ENCODE measurements at places on chromosomes 3 and 15. TPM values are rescaled to one million over a fixed set of nuclear protein-coding genes. Genes with fewer than 3 reads are reported as not detected.

- no peak for DNase-seq
Measured at GRCh38 chr15:26011916-26012315, 148.8 kb upstream of the ATP10A start.

GRCh38 chr3:170440344-170440743, 21.7 kb downstream of the CLDN11 start:
- DNase-seq, result no peak

DNA sequence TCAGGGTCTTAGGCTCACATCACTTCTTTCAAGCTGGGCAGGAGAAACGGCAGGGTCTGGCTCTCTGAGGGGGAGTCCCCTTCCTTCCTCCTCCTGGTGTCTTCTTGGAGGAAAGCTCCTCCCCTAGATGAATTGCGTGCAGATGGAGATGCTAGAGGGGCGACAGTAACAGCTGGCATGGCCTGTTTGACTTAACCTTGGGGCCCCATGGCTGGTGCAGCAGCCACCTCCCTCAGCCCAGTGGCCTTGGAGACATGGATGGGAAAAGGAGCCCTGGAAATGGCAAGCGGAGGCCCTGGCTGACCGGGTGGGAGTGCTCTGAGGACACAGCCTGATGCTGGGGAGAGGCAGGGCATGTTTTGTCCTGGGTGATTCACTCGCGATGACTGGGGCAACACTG, 20.2 kb downstream of the PAK6 start:
- no peak for DNase-seq

DNA sequence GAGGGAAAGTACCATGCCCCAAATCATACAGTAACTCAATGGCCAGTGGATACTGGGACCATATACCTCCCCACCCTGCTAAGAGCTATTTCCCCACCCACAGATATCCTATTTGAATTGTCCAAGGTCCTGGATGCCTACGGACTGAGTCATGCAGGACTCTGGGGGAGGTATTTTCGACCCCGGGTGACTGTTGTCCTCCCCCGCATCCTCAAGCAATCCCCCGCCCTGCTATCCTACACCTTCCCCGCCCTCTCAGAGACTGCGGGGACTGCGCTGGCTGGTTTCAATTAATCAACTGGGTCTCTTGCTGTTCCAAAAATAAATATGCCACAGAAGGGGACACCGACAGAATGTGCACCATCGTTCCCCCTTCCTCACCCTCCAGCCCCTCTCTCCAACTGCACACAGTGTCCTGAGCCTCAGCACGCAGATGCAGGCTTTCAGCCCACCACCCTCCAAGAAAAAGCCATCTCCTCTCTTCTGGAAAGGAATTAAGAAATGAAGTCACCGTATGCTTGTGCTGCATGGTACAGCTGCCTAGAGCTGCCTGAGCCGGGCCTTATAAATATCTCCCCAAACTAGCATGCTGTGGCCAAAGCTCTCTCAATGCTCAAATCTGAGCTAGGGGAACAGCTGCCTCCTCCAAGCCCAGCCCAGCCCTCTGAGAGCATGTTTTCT, 8.1 kb downstream of the CAV3 start:
- no peak for DNase-seq

GRCh38 chr3:153338487-153338886, 176.5 kb downstream of the RAP2B start:
- DNase-seq, result no peak

DNA sequence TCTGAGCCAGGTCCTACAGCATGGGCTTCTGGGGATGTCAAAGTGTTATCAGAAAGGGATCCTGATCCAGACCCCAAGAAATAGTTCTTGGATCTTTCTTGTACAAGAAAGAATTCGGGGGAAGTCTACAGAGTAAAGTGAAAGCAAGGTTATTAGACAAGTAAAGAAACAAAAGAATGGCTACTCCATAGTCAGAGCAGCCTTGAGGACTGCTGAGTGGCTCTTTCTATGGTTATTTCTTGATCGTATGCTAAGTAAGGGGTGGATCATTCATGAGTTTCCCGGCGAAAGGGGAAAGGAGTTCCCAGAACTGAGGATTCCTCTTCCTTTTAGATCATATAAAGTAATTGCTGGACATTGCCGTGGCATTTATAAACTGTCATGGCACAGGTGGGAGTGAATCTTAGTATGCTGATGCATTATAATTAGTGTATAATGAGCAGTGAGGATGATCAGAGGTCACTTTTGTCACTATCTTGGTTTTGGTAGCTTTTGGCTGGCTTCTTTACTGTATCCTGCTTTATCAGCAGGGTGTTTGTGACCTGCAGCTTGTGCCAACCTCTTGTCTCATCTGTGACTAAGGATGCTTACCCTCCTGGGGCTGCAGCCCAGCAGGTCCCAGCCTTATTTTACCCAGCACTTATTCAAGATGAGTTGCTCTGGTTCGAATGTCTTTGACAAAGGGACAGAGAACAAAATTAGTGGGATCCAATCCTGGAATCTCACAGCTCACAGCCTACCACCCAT, 41.0 kb downstream of the CRYGS start:
- DNase-seq, result no peak

DNA sequence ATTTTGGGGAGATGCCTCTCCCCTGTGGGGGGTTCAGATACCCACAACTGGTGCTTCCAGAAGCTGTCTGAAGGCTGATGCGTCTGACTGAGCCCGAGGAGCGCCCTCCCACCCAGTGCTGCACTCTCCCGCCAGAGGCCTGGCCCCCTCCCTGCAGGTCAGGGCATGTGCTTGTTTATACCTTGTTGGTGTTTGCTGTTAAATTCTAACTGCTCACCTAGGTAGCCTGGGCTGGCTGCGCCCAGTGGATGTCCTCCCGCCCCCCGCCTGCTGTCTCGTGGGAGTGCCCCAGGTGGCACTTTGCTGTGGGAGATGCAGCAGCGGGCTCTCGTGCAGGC, 12.9 kb downstream of the KLF13 start:
- DNase-seq, result no peak

DNA sequence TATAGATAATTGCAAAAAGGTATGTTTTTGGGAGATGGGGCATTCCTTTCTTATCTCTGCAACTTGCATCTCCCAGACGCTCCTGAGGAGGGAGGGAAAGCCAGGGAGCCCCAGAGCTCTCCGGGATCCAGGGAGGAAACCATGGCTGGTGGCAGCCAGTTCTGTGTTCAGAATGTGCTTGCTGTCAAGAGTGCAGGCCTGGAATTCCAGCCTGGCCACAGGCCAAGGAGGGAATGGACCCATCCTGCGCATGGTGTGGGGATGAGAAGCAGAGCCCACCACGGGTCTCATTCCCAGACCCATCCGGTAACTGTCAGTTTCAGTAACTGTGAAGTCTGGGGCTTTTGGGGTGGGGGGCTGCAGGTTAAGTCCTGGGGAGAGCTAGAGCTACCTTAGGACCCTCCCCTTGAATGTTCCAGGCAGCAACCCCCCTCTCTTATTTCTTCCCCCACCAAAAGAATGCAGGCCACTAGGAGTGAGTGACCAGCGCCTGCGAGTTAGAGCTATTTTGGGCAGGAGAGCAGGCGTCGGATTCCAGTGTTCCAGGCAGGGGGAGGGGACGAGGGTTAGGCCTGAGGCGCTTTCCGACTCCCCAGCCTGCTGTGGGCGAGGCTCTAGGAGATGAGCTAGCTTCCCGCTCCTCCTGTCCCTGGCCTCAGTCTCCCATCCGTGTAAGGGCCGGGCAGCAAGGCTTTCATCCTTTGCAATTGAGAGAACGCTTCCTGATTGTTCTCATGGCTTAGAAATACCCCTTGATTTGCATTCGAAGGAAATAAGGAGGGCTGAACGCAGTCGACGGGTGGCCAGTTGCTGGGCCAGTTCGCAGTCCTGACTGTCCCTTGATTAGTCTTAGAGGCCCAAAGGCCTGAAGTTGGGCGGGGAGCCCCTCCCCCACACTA, 781 bp upstream of the DAG1 start:
- peak; percentile 43 for DNase-seq

- DNase-seq, result no peak
Measured at GRCh38 chr3:183515968-183516851, 39.3 kb downstream of the KLHL6 start.

DNA sequence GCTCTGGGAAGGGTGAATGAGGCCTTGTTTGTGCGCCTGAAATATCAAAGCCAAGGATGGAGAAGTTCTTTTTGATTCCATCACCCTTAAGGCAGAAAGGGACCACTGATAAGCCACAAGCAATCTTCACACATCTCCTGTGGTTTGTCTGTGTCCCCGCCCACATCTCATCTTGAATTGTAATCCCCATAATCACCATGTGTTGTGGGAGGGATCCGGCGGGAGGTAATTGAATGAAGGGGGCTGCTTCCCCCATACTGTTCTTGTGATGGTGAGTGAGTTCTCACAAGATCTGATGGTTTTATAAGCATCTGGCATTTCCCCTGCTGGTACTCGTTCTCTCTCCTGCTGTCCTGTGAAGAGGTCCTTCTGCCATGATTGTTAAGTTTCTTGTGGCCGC, 329.6 kb upstream of the RGMA start:
- DNase-seq, result no peak

GRCh38 chr3:149771652-149772271, 19.5 kb upstream of the COMMD2 start:
- DNase-seq, result no peak

- DNase-seq, result no peak
Measured at GRCh38 chr3:194178669-194179068, 42.7 kb downstream of the HES1 start.

- DNase-seq, result no peak
Measured at GRCh38 chr15:61169904-61170695, 59.0 kb downstream of the RORA start.

DNA sequence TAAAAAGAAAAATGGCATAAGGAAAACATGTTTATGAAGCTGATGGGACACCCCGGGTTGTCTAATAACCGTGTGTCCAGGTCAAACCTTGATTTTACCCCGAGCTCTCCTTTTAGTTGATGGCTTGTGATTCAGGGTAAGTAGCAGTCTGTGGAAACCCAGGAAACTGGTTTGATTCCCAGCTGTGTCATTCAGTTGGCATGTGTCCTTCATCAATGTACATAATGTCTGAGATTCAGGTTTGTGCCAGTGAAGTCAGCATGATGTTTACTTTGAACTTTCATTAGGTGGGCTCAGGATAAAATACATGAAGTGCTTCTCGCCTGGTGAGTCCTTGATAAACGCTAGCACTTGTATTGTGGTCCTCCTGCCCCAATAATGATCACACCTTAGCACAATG, 4.3 kb upstream of the COPG1 start:
- no peak for DNase-seq

DNA sequence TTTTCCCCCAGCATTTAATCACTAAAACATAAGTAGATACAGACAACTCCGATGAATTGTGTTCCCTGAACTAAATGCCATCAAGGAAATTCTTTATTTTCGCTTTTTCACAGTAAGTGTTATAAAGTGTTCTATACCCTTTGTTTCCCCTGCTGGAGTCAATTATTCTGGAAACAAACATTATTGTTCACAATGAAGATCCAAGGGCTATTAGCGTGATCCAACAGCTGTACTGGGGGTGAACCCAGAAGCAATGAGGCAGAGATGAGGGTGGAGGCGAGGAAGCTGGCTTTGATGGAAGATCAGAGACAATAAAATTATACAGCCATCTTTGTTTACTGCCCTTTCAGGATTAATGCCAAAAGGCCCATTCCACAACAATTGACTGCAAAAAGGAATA, 250.3 kb upstream of the IGF1R start:
- no peak for DNase-seq

DNA sequence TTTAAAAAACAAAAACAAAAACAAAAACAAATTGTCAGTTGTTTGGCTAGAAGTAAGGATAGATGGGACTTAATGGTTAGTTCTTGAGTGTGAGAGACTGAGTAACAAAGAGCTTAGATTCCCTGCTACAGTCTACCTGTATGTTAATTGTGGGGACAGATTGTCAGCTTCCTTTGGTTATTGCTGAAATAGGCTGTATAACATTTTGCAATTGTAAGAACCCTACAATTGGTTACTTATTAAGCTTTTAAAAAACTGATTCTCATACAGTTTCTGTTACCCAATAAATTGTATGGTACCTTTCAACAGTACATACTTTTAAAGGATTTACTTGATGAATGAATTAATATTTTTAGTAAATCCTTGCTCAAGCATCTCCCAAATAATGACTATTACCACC, 35.3 kb downstream of the CLASP2 start:
- no peak for DNase-seq

GRCh38 chr3:106806964-106807363, 570.3 kb upstream of the CCDC54 start:
- DNase-seq, result no peak

- no peak for DNase-seq
Measured at GRCh38 chr15:68200016-68200861, 4.9 kb downstream of the CALML4 start.

DNA sequence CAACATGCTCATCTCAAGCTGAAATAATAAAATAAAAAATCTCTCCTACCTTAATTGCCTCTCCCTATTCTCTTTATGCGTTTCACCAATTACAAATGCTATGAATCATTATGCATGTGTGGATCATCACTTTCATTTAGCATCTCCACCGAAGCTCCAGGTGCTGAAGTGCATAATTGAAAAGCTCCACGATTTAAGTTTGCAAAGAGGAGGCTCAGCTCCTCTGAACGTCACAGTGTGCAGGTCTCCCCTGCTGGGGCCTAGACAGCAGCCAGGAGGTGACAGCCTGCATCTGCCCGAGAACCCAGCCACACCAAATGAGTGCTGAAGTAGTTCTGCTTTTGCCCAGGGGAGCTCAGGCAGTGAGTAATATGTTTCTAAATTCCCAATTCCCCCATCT, 60.5 kb upstream of the GLCE start:
- no peak for DNase-seq

GRCh38 chr15:97736748-97737147, 223.8 kb upstream of the ARRDC4 start:
- DNase-seq, result no peak

DNA sequence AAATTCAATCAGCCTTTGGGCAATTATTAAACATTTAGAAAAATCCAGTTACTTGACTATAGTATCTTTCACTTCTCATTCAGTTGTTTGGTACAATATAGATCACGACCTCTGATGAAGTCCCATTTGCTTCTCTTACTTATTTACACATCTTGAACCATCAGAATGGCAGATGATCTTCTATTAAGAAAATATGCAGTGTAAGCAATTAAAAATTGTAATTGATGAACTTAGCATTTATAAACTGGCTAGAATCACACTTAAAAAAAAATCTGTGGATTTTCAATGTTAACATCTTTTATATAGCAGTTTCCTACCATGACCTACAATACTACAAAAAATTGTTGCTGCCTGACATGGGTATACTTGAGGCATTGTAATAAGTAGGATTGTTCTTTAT, 395.5 kb upstream of the CNTN4 start:
- DNase-seq, result no peak

CCDC39 gene
- total RNA-seq, result 0.82 TPM

MIX23 gene
- 24.5 TPM for total RNA-seq

IQCH gene
- total RNA-seq, result 2.9 TPM

BOC gene
- total RNA-seq, result 3.3 TPM

CFAP100 gene
- 3.7 TPM for total RNA-seq

MAGEF1 gene
- 46.9 TPM for total RNA-seq

SLC15A2 gene
- 7.7 TPM for total RNA-seq

CFAP91 gene
- 7.7 TPM for total RNA-seq

MESP2 gene
- not detected for total RNA-seq

RPL29 gene
- 852 TPM for total RNA-seq

GHSR gene
- 0.82 TPM for total RNA-seq

SCAANT1 gene
- total RNA-seq, result not detected

C2CD4A gene
- under 0.01 TPM for total RNA-seq

TMEM40 gene
- total RNA-seq, result not detected

All from frontal cortex (tissue), 4 donors.